ENCODE measurements at places on chromosomes 2 and 18.

DNA sequence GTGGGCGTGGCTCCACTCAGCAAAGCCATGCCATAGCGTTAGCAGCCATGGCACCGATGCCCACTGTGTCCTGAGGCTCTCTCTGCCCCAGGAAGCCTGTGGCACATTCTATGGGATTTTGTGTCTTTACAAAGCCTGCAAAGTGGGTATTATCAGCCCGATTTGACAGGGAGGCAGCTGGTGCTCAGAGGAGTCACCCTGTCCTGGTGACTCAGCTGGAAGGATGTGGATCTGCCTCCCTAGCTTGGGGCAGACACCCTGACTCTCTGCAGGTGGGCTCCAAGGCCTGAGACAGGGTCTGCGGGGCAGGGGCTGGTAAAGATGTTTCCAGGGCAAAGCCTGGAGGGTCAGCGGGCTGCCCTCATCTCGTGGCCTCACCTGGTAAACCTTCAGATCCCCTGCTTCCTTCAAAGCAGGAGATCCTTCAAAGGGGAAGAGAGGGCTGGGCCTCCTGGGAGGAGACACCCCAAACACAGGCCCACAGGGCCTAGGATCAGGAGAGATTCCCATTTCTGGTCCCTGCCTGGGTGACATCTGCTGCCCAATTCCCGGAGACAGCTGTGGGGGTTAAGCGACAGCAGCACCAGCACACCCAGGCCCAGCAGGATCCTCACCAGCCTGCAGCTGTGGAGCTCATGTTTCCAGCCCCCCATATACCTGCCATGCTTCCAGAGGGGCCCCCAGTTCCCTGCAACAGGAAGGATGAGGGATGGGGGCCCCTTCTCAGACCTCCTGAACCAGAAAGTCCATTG is 3.0 kb upstream of the ASB1 start:
- no peak for DNase-seq

DNA sequence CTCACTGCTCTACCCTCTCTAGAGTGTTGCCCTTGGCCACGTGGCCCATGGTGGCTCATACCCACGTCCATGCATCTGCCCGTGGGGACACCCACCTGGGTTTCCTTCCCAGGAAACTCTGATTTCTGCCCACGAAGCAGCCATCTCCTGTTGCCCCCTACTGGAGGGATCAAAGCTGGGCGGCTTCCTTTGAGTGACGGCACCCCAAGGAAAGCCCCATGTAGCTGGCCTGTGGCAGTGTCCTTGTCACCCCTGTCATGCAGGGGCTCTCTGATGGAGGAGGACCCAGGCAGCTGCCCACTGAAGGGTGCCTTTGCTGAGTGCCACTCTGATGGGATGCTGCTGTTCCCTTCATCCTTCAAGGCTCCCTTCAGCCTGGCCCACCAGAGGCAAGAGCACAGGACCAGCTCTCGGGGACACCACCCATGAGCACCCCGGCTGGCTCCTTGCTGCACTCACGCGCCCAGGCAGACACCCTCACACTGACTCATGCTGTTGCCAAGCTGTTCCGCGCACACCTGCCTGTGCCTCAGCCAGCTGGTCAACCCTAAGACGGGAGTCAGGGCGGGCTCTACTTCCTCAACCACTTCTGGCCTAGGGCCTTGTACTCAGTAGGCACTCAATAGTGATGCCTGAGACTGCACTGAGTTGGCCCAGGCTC is 101.1 kb downstream of the CTIF start:
- DNase-seq: no peak

DNA sequence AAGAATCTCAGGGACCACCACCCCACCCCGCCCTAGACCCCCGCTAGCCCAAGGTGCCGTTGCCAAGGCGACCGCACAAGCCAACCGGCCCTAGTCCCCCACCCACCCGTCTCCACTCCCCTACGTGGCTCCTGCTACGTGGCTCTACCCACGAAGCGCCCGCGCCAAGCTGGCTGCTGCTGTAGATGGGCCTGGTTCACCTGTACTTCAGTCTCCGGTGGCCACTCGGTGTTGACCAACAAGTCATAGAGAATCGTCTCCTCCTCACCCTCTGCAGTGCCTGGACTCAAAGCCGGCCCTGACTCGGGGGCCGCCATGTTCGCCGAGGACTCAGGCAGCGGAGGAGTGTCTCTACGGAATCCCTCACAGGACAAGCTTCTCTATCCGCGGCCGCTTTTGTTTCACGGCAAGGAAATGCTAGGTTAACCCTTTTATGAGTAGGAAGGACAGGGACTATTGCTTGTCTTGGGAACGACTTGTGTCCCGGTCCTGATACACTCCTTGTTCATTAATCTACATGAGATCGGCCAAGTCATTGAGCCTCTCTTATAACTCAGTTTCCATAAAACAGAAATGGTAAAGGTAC is at the start of gene NBAS:
Gene NBAS, minus strand, starts transcription at position 347 of the 586 bp plus-strand sequence. Its CDS starts 30 bp downstream, at position 317.
- DNase-seq: peak; percentile 46

- DNase-seq: peak; percentile 70
Observed at GRCh38 chr2:42969231-42970150, 177.1 kb upstream of the HAAO start.

- DNase-seq: no peak
Observed at GRCh38 chr2:119435081-119435952, 3.7 kb downstream of the TMEM37 start.

GRCh38 chr2:12613137-12613835 is 103.5 kb upstream of the TRIB2 start:
- DNase-seq: no peak

DNA sequence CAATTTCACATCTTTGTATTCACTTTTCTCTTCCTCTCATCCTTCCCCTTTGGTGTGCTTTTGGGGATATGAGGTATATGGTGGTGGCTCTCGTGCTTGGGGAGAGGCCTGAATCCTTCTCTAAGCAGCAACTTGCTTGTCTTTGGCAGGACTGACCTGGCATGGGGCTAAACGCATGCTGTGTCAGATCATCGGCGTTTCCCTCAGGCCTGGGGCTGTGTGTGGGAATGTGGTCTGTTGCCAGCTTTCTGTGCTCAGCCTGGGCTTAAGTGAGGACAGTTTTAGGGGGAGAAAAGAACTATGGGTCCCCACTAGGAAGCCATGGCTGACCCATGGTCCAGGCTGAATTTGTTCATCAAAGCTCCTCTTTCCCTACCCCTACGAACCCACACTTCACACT is 60.7 kb downstream of the TET3 start:
- DNase-seq: no peak
